H54 (cell line): ENCODE measurements at places on chromosomes 2 and 18.

- DNase-seq, result no peak
These were observed 43.2 kb upstream of the GPR75 start for GRCh38 chr2:53903011-53903410.

DNA sequence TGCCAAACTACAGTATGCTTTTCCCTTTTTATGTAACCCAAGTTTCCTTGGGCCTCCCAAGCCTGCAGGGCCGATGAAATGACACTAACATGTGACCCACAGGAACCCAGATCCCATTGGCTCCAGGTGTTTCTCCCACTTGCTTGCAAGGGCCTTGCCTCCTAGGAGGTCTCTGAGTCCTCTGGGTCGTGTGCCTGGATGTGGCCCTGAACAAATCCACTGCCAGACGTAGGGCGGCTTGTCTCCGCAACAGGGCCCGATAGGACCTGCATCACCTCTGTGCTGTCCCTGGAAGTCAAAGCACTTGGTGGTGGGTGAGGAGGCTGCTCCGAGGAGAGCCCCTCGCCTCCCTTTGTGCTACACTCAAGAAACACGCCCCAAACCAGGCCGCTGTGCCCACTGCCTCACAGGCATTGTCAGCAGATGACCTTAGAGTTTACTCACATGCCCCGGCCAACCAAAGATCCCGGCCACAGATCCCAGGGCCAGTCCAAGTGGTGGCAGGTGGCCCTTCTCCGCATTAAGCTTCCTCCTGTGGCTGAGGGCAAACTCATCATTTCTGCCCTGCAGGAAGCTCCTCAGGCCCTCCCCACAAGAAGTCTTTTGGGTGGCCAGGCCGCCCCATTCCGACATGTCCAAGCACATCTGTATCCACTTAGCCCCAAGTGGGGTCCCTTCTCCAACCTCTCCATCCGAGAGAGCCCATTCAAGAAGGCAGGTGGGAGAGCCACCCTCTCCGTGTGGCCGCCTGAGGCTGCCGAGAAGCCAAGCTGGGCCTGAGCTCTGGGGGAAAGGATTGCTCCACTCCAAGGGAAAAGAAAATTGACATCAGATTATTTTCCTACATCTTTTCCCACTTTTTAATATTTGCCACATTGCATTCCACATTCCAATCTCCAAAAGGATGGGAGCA, 76.7 kb downstream of the GFPT1 start:
- DNase-seq, result no peak

- no peak for DNase-seq
These were observed 49.5 kb upstream of the DTNA start for GRCh38 chr18:34660572-34660971.

DNA sequence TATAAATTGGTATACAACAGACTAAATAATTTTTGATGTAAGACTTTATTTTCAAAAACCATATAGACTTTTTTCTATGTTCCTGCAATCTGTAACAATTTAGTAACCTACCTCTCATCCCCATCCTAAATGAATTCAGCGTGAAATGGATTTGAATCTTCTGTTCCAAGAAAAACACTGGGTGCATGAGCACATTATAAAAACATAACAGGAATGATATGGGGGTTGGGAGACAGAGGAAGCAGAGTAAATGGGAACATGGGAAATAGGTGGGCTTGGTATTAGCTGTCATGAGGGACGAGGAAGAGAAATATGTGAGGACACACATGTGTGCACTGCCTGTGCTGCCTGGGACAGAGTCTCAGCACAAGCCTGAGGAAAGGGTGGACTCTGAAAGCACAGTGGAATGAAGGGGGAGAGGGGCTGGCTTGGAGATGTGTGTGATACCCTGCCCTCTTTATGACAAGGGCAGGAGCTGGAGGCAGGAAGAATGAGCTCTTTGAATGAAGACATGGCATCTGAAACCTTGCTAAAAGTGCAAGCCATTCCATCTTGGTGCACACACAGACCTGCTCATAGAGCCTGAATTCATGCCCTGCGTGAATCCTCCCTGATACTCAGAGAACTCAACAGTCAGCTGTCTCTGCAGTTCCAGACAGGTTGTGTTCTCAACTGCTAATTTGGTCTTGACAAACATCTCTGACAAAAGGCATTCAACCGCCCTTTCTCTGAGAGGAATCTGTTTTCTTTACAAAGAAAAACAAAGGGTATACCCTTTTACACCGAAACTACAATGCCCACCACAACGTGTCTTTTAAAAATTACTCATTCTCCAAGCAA, 66.6 kb downstream of the EPB41L3 start:
- no peak for DNase-seq

DNA sequence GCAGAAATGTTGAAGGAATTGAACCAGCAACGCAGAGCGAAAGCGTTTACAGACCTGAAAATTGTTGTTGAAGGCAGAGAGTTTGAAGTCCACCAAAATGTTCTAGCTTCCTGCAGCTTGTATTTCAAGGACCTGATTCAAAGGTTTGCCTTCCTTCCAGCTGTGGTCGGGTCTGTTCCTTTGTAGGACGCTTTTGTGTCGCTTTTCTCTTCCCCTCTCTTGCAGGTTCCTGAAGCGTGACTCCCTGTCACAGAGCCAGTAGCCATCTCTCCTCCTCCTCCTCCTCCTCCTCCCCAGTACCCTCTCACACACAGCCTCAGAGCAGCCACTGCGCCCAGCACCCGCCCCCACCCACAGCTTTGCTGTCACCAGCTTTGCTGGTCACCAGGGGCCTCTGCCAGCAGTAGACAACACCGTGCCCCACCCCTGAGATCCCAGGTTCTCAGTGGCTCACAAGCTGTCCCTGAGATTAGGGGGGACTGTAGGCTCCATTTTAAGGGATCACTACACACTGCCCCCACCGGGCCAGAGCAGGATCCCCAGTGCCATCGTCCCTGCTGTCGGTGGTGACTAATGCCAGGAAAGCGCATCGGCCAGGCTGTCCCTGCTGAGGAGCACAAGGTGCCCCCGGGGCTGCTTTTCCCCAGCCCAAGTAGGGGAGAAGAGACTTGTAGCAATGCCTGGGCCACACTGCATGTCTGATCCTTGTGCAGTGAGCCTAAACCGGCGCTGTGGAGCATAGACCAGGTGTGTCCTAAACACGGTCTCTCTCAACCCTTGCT, 242.3 kb downstream of the ATAD2B start:
- no peak for DNase-seq

GRCh38 chr2:19747310-19748072, 154.3 kb downstream of the TTC32 start:
- no peak for DNase-seq

- no peak for DNase-seq
These were observed 79.2 kb upstream of the PID1 start for GRCh38 chr2:229350117-229350805.

- DNase-seq, result no peak
These were observed 23.6 kb downstream of the SLC66A2 start for GRCh38 chr18:79927607-79928562.

GRCh38 chr2:169480079-169480465, 778 bp downstream of the BBS5 start:
- no peak for DNase-seq

DNA sequence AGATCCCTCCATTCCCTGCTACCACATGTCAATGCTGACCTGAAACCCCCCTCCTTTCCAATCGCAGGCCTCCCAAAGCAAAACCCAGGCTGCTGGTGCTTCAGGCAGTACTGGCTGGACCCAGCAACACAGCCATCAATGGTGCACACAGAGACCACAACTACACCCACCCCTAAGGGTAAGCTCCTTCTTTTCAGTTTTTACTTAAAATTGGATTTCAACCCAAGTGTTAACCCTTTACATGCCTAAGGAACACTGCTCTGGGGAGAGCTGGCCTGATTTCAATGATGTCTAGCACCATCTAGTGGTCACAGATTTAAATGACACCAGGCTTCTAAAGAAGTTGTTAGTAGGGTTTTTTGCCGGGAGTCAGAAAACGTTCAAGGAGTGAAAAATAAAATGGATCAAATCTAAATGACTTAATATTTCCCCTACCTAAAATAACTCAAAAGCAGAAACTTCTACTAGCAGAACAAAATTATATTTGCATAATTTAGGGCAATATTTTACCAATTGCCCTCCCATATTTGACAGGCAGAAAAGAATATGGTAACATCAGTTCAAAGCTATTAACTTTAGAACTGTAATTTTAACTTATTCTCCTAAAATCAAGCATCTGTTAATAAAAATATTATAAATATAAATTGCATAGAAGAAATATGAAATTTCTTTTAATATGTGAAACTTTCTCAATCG, 24.6 kb downstream of the FECH start:
- DNase-seq, result peak; percentile 25
